ENCODE measurements at places on chromosomes 3 and 15. TPM values are rescaled to one million over a fixed set of nuclear protein-coding genes. Genes with fewer than 3 reads are reported as not detected.

- DNase-seq, result no peak
Observed at GRCh38 chr3:147411815-147412241, 2.7 kb downstream of the ZIC1 start.

DNA sequence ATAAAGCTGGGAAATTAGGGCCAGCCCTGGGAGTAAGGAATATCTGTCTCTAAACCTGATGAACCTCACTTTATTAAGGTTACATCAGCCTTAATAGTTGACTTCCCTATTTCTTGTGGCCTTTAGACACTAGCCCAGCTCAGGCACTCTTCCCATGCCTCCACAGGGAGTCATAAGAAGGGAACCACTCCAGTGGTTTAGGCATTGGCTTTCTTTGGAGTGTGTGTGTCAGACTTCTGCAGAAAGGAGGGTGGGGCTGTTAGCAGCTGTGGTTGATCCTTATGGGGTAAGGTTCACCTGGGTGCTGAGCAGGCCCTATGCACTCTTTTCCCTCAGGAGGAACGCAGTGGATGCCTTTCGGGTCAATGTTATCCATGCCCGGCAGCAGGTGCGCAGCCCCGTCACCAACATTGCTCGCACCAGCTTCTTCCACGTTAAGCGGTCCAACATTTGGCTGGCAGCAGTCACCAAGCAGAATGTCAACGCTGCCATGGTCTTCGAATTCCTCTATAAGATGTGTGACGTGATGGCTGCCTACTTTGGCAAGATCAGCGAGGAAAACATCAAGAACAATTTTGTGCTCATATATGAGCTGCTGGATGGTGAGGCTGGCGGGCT is 4.0 kb downstream of the AP2M1 start:
- no peak for DNase-seq

DNA sequence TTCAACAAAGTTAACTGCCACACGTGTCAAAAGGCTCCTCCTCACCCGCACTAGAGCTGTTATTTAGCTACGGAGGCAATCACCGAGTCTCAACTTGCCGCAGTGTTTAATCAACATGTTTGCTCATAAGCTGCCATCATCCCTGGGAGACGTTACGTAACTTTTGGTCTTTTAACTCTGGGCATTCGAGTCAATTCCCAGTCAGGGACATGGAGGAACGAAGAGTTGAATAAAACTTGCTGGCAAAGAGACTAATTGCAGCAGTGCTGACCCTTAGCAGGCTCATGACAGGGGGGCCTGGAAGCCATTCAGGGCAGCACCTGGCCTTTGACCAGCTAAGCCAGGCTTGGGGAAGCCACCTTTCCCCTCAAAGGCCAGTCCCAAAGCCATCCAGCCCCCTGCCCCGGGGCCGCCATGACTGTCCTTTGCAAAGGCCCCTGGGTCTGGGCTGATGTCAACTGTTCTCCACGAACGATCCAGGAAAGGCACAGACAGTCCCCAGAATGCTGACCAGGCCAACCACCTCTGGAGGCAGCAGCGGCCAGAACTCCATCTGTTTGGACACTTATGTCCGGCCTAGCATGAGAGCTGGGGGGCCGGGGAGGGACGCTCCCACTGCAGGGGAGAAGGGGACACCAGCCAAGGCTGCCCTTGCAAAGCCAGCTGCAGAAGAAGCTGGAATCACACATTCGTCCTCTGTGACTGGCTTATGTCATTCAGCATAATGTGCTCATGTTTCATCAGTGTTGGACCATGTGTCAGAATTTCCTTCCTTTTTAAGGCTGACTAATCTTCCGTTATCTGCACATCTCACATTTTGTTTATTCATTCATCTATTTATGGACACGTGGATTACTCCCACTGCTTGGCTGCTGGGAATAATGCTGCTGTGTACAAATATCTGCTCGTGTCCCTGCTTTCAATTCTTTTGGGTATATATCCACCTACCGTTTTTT is 43.7 kb downstream of the PCSK6 start:
- peak; percentile 86 for DNase-seq

DNA sequence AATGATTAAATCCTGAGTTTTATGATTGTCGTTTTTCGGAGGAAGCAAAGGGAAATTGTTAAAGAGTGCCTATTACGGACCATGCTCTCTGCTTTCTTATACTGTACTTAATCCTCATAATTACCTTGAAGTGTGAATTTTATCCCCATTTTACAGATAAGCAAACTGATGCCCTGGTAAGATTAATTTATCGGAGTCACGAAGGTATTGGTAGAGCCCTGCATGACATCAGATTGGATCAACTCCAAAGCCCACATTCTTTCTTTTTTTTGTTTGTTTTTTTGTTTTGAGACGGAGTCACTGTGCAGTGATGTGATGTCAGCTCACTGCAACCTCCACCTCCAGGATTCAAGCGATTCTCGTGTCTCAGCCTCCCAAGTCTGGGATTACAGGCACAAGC is 1.6 kb upstream of the GNB4 start:
- no peak for DNase-seq

DNA sequence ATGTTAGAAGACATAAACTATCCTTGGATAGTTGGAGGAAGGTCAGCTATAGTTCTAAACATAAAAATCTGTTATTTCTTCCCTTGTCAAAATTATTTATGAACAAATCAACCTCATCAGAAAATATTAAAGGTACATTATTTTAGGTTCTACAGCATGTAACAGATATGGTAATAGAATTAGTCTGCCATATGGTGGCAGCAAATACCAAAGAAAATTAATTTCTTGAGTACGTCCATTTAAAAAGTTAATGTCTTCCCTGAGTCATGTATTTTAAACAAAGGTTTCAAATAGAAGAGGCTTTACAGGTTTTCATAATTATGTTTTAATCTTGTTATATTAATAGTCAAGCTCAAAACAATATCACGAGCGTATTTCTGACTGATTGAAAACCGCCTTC is 17.9 kb upstream of the ANKRD28 start:
- DNase-seq, result peak; percentile 68

DNA sequence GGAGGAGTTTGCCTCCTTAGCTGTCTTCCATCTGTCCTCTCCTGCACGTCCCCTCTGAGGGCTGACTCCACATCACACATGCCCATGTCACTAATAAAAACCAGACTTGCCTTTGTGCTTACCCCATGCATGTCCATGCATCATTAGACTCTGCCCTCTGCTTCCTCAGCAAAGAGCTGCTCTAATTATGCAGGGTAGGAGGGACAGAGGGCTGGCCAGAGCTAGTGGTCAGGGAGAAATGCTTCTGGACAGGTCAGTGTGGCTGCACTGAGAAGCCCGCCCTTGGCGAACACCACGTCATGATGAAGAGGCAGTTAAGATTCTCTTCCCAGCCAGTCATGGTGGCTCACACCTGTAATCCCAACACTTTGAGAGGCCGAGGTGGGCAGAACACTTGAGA is 8.9 kb downstream of the CA12 start:
- DNase-seq, result no peak

DNA sequence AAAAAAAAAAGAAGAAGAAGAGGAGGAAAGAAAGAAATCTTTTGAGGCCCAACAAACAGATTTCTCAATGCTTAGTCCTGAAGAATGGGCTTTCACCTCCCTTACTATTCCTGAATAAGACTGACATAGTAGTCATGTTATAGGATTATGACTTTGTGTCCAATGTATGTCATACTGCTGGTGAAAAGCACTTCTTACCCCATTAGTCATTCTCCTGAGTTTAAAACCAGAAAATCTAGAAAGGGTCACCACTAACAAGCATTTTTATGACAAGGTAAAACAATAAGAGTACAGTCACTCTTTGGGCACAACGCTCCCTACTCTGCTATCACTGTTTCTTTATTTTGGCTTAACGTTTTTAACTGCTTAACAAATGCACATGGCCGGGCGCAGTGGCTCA is 88.2 kb downstream of the IGSF11 start:
- no peak for DNase-seq

GRCh38 chr15:82807920-82808633 is 1.4 kb upstream of the WHAMM start:
- DNase-seq, result peak; percentile 8

GRCh38 chr3:46141813-46142212 is 66.3 kb downstream of the CCR1 start:
- no peak for DNase-seq

DNA sequence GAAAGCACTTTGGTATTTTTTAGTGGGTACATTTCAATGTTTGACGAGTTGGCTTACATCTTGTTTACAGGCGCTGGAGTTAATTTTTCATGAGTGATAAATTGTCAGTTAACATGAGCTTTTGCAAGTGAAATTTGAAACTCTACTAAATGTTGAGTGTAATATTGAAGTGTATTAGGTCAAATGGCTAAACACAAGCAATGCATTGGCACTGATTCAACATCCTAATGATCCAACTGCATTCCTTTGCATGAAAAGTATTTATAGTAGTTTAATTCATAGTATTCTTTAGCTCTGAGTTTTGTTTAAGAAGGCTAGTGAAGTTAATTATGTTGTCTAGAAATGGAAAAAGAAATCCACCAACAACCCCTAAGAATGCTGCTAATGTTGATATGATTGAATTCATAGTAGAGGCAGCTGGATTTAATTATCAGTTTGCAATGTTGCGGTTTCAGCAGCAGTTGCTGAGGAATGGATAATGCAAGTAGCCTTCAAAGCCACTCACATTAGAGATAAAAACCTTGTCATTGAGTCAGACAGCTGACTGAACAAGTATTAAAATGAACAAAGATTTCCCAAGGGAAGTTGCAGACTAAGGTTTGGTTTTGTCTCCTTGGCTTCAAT is 245.6 kb upstream of the GOLIM4 start:
- no peak for DNase-seq

DNA sequence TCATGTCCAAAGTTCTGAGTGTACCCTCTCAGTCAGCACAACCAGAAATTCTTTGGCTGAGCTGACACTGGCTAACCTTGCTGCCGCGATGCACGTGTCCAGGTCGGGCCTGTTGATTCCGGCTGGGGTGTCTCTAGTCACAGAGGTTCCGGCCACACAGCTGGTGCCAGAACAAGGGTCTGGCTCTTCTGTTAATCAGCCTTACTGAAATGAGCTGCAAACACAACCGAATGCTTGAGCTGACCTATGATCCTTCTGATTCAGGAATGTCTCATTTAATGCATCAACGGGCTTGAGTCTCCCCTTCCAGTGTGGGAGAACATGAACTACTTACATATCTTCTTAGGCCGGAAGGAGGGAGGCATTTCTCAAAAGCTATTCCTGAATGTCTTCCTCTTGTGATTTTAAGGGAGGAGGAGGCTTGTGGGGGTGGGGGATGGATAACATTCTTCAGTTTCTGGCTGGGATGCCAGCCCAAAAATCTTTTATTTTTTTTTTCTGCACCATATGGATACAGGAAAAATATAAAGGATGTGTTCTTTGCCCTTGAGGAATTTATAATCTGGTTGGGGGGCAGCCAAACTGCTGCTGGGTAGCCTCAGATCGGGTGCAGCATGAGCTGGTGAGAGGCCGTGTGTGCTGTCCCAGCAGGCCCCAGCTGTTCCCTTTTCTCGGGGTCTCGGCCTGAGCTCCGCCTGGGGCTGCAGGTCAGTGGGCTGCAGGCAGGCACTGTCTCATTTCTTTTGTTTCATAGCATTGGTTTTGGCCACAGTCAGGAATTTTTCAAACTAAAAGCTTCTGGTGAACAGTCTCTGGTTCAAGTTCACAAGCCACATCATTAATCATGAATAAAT is 319.1 kb upstream of the TBL1XR1 start:
- no peak for DNase-seq

DNA sequence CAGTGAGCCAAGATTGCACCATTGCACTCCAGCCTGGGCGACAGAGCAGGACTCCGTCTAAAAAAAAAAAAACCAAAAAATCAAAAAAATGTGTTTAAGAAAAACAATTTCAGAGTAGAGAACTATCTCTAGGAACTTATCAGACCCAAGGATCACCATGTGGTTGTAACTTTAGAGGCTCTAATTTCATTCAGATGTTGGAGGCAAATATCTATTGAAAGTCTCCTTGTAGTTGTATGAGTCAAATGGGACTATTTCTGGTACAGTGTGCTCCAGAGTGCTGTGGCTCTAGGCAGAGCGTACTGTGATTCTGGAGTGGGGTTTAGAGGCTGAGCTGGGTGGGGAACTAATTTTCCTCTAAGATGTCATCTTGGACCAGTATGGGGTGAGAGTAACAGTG is 398.7 kb downstream of the SHQ1 start:
- no peak for DNase-seq

- DNase-seq, result peak; percentile 12
Observed at GRCh38 chr3:88105325-88105724, 44.4 kb upstream of the C3orf38 start.

DNA sequence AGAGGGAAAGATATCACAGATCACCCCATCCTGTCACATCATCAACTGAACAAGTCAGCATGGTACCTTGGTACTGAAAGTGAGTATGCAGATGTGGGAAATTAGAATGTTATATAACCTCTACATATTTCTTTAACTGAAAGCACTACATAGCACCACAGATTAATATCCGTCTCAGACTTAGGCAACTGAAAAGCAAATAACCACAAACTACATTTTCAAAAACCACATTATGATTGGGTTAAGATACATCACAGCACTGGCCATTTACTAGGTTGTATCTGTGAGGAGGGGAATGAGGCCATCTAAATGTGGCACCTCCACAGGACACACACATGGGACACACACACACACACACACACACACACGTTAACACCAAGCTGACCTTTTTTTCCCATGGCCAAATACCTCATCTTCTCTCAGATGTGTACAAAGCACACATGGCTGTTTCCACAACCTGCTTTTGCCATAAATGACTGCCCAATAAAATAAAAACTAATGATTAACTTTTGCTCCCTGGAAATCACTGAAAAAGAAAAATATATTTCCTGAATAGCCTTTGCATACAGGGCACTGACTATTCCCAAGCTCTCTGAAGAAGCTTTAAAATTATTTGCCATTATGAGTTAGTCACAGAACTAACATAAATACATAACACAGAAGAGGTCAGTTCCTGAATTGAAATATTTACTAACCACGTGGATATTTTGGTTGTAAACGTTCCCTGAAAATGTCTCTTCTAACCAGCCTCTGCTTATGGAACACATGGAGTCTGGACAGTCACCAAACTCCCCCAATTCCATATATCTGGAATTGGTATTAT is 60.1 kb downstream of the SUMF1 start:
- no peak for DNase-seq

DNA sequence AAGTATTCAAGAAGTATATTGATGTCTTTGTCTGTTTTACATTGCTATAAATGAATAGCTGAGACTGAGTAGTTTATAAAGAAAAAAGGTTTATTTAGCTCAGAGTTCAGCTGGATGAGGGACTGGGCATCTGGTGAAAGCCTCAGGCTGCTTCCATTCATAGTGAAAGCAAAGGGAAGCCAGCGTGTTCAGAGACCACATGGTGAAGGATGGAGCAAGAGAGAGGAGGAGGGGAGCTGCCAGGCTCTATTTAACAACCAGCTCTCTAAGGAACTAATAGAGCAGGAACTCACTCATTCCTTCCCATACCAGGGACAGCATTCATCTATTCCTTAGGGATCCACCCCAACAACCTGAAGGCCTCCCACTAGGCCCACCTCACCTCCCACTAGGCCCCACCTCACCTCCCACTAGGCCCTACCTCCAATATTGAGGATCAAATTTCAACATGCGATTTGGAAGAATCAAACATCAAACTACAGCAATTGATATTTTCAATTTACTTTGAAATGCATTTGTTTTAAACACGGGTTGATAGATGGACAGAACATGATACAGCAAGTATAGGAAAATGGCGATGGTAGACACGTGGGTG is 167.5 kb upstream of the HES1 start:
- no peak for DNase-seq

GRCh38 chr15:56763141-56763895 is 30.0 kb upstream of the ZNF280D start:
- DNase-seq, result no peak

Gene GABPB1
- total RNA-seq, result 33.4 TPM

Gene IQCH
- total RNA-seq, result 4.4 TPM

Gene CTXN2
- total RNA-seq, result not detected

Gene SUSD5
- 3.8 TPM for total RNA-seq

Gene SPTBN5
- 1.1 TPM for total RNA-seq

Gene KLHL40
- not detected for total RNA-seq

Gene MINAR1
- total RNA-seq, result 0.49 TPM

Gene IGSF11
- total RNA-seq, result not detected

Measured in MCF 10A (cell line).